ENCODE measurements at places on chromosomes 2 and 18.
A peak's percentile ranks its signal among the peaks of the same experiment; 100 is the strongest.

- DNase-seq = no peak
Observed at GRCh38 chr18:67139899-67140298, 376.6 kb downstream of the DSEL start.

GRCh38 chr2:240898108-240898730, 2.3 kb upstream of the MAB21L4 start:
- DNase-seq = no peak

DNA sequence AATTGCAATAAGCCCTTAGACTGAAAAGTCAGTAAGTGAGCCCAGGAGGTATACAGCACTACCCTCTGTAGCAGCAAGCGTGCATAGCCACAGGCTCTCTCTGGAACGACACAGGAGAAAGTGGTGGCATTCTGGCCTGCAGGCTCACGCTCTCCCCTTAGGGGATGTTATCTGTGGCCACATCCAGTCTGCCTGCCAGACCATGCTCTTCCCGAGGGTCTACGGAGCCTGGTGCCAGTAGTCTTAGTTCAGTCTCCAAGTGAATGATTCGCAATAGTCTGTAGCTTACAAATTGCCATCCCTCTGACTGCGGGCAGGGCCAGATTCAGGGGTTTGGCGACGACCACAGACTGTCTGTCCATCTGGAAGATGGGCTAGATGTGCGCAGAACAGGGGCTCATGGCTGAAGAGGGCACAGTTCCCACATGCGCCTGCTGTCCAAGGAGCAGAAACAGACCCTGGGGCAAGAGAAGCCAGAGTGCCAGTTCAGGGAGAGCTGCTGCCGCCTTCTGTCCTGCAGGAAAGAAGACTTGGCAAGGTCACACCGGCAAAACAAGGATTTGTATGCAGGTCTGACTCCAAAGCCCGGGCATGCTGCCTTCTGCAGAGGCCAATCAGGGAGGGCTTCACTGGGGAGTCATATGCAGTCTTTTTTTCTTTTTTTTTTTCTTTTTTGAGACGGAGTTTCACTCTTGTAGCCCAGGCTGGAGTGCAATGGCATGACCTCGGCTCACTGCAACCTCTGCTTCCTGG, 3.5 kb upstream of the KLF11 start:
- DNase-seq = no peak

GRCh38 chr18:58992301-58993231, 127.9 kb downstream of the ZNF532 start:
- no peak for DNase-seq

- no peak for DNase-seq
Observed at GRCh38 chr2:169891593-169892298, 64.5 kb downstream of the UBR3 start.

DNA sequence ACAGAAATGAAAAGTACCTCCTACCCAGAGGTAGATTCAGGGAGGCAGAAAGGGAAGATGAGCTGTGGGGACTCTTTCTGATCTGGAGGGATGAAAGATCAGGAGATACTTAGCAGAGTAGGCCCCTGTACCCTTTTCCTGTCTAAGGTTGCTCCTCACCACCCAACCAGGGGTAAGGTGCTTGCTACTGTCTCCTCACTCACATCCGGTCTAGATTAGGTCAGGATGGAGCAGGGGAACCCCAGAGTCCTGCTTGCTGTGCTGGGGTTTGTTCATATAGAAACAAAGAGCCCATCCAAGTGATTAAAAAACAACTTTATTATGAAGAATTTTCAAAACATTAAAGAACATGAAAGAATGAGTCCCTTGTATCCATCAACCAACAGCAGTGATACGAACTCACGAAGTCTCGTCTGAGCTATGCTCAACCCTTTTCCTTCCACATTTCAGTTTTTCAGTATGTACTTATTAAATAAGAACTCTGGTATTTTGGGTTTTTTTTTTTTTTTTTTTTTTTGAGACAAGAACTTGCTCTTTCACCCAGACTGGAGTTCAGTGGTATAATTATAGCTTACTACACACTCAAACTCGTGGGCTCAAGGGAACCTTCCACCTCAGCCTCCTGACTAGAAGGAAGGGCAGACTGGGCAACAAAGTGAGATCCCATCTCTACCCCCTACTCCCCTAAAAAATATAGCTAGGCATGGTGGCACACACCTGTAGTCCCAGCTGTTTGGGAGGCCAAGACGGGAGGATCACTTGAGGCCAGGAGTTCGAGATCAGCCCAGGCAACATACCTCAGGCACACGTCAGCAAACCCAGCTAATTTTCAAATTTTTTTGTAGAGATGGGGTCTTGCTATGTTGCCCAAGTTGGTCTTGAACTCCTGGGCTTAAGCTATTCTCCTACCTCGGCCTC, 28.5 kb upstream of the MCFD2 start:
- DNase-seq = no peak

GRCh38 chr2:237743024-237743423, 55.6 kb upstream of the RBM44 start:
- no peak for DNase-seq

GRCh38 chr2:71858071-71858470, 289.6 kb downstream of the CYP26B1 start:
- peak; percentile 56 for DNase-seq

DNA sequence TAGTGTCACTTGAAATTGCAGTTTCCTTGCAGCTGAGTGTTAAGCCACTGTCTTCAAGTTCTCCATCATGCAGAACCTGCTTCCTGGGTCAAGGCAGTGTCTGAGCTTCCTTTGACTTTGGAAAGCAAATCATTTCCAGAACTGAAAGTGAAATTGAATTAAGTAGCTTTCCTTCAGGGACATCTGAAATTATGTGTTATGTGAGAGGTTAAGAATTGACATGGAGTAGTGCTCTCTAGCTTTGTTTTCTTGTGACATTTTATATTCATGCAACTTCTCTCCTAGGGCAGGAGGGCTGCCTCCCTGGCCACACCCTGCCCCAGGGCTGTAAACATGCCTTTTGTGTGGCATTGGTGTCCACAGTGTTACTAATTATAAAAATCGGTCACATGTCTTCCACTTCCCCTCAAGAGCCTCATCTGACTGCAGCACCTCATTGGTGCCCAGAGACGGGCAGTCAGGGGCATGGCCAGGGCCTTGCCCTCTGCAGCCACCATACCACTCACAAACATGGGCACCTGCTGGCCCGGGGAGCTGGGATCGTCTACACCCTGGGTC, 14.4 kb downstream of the RAB12 start:
- no peak for DNase-seq

DNA sequence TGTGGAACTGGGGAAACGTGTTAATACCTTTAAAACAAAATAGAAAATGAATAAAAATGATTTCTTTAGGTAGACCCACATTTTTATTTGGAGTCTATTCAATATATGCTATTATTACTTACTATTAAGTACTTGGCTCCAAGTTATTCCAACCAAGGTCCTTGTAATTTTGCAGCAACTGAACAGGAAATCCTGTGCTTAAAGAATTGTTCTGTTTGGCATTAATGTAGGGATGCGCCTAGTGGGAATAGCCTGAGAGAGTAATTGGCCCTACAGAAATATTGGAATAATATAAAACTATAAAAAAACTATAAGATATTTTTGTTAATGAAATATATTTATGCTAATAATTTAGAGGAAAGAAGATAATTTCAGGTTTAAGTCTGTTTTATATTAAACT, 22.9 kb upstream of the ZSWIM2 start:
- DNase-seq = no peak

DNA sequence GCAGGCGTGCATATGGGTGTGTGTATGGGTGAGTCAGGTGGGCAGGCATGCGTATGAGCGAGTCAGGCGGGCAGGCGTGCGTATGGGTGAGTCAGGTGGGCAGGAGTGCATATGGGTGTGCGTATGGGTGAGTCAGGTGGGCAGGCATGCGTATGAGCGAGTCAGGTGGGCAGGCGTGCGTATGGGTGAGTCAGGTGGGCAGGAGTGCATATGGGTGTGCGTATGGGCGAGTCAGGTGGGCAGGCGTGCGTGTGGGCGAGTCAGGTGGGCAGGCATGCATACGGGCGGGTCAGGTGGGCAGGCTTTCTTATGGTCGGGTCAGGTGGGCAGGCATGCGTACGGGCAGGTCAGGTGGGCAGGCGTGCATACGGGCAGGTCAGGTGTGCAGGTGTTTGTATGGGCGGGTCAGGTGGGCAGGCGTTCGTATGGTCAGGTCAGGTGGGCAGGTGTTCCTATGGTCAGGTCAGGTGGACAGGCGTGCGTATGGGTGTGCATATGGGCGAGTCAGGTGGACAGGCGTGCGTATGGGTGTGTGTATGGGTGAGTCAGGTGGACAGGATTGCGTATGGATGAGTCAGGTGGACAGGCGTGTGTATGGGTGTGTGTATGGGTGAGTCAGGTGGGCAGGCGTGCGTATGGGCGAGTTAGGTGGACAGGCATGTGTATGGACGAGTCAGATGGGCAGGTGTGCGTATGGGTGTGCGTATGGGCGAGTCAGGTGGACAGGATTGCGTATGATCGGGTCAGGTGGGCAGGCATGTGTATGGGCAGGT, 28.7 kb upstream of the KLF11 start:
- DNase-seq = no peak

- DNase-seq = no peak
Observed at GRCh38 chr2:12970861-12971260, 254.1 kb downstream of the TRIB2 start.

GRCh38 chr2:19051203-19051831, 307.1 kb downstream of the OSR1 start:
- DNase-seq = no peak

GRCh38 chr18:41660654-41661053, 294.4 kb upstream of the PIK3C3 start:
- DNase-seq = no peak

DNA sequence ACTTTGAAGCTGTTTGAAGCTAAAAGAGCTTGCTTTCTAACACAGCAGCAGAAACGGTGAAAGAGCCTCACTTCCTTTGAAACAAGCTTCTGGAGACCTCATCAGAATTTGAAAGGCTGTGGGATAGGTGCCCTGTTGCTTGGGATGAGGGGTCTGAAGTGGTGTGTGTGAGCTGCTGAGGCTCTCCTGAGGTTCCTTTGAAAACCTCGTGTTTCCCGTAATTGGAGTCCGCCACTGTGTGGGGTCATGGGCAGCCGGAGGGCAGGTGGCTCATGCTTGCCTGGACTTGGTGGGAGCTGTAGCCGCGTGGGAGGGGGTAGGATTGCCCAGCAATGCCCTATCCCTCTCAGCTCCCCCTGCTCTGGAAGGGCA, 34.4 kb downstream of the CABLES1 start:
- DNase-seq = no peak

DNA sequence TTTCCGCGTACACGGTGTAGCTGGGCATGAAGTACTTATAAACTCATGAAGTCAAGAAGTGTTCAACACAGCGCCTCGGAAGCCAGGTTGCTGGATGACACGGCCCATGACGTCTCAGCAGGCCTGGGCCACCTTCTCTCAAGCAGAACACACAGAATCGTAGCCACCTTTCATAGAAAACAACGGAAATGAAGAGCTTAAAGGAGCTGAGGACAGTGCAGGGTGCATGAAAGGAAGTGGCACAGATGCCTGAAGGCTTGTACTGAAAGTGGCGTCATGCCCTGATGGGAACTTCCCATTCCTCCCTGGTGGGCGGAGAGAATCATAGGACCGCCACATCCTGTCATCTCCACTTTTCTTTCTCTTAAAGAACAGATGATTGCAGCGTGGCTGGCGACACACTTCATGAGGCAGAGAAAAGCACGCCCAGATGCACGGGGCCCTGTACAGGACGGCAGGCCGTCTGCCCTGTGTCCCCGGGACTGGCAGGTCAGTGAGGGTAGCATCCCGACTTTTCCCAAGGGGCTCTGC, 31.1 kb downstream of the HDAC4 start:
- no peak for DNase-seq

DNA sequence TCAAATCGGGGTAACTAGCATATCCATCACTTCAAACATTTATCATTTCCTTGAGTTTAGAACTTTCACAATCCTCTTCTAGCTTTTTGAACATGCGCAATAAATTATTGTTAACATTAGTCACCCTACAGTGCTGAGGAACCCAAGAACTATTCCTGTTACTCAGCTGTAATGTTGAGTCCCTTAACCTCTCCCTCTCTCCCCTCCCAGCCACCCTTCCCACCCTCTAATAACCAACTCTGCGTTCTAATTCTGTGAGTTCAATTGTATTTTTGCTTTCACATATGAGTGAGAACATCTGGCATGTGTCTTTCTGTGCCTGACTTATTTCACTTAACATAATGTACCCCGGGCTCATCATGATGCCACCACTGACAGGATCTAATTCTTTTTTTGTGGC, 78.6 kb upstream of the RANBP2 start:
- no peak for DNase-seq

- DNase-seq = no peak
Observed at GRCh38 chr2:39845460-39846146, 66.5 kb upstream of the THUMPD2 start.

GRCh38 chr18:34028324-34028723, 196.4 kb downstream of the NOL4 start:
- no peak for DNase-seq

GRCh38 chr2:134392442-134393074, 138.7 kb downstream of the MGAT5 start:
- DNase-seq = no peak

GRCh38 chr2:182055993-182056392, 70.3 kb downstream of the PPP1R1C start:
- no peak for DNase-seq

DNA sequence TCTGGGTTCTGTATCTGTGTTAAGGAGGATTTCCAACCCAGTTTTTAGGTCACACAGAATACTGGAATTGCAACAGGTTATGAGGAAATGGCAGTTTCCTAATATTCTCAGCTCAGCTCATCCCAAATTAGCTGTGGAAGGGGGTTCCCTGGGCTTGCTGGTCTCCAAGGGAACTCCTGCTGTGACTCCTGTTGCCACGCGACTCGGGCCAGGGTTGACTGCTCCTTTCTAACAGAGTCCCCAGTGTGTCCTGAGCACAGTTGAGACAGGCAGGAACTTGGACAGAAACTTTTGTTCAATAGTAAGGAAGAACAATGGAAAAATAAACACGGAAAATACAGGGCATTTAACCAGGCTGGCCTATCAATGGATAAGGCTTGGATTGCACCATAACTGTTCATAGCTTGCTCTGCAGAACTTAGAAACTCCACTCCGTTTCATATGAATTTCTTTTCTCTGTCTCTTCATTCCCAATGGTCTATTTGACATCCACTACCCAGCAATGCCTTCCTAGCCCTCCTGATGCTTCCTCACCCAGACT, 3.8 kb upstream of the ROCK2 start:
- no peak for DNase-seq

DNA sequence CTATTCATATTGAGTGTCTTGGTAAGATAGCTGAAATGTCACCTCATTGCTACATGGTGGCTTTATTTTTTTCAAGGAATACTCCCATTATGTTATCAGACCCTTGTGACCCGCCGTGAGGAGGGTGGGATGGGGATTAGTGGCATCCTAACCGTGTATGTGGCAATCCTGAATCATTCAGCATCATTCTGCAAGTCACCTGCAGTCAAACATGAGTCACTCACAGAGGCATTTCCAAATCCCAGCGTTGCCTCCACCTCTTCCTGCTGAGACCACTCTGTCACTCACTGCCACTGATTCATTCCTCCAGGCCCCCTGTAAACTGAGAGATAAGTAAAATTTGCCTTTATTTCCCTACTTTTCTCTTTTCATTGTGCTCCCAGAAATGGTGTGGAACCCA, 307.4 kb upstream of the KLHL29 start:
- DNase-seq = no peak
